ENCODE measurements at places on chromosomes 5 and 9. TPM values are rescaled to one million over a fixed set of nuclear protein-coding genes. Genes with fewer than 3 reads are reported as not detected.

The SLC34A1 gene
- 0.31 TPM for total RNA-seq

The GEMIN5 gene
- 14.5 TPM for total RNA-seq

The RABL6 gene
- total RNA-seq, result 70.7 TPM

The HCN1 gene
- total RNA-seq, result 0.19 TPM

The FAM163B gene
- total RNA-seq, result not detected

The GDA gene
- not detected for total RNA-seq

The FOXD4 gene
- total RNA-seq, result 0.19 TPM

DNA sequence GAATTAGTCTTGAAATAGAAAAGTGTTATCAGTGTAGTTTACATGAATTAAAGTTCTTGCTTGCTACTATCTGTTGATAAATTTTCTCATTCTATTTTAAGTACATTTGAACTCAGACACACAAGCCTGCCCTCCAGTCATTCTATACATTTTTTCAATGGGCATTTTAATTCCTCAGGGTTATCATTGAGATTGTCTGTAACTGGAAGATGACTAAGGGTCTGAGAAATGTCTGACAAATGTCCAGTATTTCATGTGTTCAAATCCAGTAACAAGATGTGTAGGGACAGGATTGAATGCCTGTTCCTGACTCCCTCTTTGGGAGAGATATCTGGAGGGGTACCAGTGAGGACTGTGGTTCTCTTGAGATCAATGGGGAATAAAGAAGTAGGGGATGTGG, 223.9 kb upstream of the ADAMTSL1 start:
- no peak for DNase-seq

DNA sequence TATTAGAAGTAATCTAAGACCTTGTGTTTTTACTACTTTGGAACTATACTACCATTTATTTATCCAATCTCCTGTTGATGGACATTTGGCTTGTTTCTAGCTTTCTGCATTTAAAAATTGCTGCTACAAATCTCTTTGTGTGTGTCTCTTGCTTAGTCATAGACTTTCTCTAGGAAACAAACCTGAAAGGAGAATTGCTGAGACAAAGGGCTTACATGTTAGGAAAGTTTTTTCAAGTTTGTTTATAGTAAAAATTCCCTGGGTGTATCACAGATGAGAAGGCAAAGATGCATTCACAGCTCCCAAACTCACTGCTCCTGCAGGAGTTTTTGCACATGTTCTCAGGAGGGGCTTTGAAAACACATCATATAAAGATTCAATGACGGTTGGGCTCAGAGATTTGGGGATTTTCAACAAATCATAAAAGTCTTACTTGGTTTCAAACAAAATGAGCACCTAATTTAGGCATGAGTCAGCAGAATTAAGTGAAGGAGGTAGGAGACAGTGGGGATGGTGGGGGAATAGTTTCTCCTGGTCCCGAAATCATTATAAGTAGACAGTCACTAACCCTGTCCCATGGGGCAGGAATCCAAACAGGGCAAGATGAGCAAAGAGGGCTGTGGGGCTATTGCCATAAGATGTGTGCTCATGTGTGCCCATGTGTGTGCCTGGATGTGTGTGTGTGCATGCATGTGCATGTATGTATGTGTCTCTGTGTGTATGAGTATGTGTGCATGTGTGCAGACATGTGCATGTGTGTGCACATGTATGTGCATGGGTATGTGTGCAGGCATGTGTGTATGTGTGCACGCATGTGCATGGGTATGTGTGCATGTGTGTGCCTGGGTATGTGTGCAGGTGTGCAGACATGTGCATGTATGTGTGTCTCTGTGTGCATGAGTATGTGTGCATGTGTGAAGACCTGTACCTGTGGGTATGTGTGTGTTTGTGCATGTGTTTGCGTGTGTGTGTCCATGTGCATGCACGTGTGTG, 43.4 kb upstream of the S1PR3 start:
- no peak for DNase-seq

DNA sequence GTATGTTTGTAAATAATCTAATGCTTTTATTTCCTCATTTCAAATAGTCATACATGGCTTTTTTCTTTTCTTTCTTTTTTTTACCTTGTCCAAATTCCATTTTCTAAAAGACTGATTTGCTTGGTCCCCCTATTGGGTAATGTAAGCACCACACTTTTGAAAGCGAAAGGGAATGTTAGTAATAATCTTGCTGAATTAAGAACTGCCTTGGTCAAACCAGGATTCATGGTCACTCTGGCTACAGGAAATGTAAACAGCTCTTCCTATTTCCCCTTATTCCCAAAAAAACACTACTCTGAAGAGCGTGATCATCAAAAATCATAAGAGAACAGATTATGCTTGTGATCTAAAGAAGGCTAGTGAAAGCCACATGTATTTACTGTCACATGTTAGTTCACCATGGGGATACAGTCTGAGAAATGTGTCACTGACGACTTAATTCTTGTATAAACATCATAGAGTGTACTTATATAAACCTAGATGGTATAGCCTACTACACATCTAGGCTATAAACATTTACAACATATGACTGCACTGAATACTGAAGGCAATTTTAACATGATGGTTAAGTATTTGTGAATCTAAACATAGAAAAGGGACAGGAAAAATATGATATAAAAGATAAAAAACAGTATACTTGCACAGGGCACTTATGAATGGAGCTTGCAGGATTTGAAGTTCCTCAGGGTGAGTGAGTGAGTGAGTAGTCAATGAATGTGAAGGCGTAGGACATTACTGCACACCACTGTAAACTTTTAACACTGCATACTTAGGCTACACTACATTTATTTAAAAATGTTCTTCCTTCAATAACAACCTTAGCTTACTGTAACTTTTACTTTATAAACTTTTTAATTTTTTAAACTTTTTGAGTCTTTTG, 75.3 kb downstream of the HMGCR start:
- no peak for DNase-seq

DNA sequence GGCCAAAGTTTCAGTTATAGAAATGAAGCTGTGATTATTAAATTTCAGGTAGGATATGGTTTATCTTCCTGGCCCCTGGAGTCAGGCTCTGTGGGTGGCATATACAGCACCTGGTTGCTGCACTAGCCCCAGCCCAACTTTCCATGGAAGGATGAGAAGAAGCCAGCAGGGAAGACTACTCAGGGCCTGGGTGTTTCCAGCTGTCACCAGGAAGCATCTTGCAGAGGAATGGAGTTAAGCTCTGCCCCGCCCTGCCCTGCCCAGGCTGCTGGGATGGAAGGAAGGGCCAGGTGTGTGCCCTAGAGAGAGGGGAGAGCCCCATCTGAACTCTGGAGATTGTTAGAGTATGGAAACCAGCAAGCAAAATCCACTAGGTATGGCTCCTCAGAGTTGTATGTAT, 42.8 kb upstream of the FAT2 start:
- no peak for DNase-seq

DNA sequence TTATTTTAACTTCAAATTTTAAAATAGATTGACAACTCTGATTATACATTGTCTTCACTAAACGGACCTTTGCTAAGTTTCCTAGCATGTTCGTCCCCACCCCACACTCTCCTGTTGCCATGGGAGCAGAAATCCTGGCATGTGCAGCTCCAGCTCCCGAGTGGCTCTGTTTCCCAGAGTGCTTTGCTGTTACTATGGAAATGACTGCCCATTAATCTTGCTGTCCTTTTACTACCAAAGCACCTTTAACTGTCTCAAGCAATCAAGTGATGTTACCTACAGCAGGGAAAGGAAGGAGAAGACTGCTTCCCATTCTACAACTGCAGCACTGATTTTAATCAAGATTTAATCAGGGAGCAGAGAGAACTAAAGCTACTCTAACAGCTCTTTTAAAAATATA, 212.0 kb upstream of the KIF2A start:
- no peak for DNase-seq

DNA sequence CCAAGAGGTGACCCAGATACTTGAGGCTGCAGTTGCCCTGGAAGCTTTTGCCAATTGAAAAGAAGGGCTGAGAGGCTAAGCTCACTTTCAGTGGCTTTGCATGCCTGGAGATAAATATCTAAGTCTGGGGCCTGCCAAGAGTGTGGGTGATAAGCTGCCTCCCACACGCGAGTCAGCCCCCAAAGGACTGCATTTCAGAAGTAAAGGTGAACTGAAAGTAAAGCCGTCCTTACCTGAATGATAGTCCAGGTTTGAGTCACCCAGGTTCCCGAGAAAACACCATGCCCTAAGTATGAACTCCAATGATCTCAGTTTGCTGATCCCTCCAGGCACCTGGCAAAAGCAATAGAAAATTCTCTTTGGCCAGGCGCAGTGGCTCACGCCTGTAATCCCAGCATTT, 22.5 kb upstream of the N4BP3 start:
- no peak for DNase-seq

GRCh38 chr9:106291786-106292185, 571.2 kb upstream of the ZNF462 start:
- no peak for DNase-seq

- DNase-seq, result no peak
These were observed 389.8 kb upstream of the SLC24A2 start for GRCh38 chr9:20178679-20179078.

DNA sequence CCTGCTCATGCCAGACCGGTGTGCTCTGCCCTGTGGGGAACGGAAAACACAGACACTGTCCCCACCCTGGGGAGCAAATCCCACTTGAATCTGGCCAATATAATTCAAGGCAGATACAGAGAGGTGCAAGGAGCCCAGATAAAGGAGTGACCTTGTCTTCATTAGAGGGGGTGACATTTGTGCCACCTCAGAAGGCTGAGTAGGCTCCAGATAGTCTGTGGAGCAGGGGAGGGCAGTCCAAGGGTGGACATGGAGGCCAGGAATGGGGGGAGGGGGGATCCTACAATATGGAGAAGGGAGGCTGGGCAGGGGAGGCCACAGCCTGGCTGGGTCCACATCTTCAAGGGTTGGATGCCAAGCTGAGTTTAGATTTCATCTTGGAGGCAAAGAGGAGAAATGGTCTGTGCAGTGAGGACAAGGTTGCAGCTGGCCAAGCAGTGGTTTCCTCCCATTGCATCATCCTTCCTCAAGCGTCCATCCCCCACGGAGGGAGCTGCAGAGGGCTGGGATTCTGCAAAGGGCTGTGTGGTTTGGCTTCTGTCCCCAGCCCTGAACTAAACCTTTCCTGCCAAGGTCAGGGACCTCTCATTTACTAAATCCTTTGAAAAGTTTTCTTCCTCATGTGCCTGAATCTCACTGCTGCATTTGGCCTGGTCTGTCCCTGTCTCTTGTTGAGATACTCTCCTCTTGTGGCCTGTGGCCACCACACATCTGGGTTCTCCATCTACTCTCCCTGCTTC, 60.1 kb downstream of the GALNT12 start:
- no peak for DNase-seq

DNA sequence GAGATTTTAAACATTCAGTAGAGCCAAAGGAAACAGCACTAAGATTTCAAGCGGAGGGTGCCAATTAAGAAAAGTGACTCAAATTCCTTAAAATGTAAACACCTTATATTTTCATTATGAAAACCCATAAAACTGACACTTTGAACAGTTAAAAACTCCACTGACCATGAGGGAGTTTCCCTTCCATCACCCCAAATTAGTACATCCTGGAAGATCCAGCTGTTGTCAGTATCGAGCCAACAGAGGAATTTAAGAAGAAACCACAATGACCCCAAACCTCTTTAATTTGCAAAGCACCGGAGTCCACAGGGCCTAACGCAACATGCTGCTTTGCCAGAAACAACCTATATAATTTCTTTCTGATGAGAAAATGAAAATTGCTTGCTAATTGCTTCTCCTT, 41.3 kb downstream of the ROR2 start:
- DNase-seq, result no peak

GRCh38 chr9:72211047-72211446, 61.8 kb downstream of the GDA start:
- DNase-seq, result no peak

- DNase-seq, result no peak
These were observed 41.7 kb downstream of the TMEM167A start for GRCh38 chr5:83035373-83036100.

- no peak for DNase-seq
These were observed 13.0 kb downstream of the CLPTM1L start for GRCh38 chr5:1331861-1332405.

DNA sequence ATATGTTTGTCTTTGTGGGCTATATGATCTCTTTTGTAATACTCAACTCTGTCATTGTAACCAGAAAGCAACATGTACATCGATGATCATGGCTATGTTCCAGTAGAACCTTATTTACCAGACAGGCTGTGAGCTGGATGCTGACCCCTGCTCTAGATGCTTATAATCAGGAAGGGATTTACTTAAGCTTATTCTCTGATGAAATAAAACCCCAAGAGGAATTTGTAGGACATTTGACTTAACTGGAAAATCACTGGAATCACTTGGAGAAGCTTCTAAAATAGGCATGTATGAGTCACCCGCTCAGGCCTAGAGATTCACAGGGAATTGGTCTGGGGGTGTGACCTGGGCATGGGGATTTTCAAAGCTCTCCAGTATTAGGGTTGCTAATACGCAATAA, 285.8 kb upstream of the ZNF608 start:
- DNase-seq, result no peak

DNA sequence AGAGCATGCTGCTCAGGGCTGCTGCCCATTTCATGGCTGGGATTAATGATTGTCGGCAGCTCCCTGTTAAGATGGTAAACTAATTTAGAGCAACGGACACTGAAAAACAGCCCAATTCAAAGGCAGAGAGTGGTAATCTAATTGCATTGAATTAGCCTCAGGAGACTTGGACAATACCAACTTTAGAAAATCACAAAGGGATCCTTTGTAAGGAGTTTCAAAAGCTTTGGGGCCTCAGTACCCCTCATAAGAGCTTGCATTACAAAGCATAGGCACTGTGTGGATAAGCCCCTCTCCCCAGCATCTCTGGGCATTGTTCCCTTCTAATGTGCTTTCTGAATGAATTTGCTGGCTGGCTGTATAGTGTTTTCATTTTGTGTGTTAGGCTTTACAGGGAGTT, 6.7 kb downstream of the GLRA1 start:
- DNase-seq, result no peak

GRCh38 chr5:23675456-23675855, 168.0 kb downstream of the PRDM9 start:
- no peak for DNase-seq

GRCh38 chr5:127858116-127858784, 155.1 kb downstream of the CCDC192 start:
- DNase-seq, result no peak

Data from esophagus squamous epithelium (tissue), 5 donors.